CD4-positive, CD25-positive, alpha-beta regulatory T cell (primary cell): ENCODE measurements at places on chromosomes 3 and 15.

DNA sequence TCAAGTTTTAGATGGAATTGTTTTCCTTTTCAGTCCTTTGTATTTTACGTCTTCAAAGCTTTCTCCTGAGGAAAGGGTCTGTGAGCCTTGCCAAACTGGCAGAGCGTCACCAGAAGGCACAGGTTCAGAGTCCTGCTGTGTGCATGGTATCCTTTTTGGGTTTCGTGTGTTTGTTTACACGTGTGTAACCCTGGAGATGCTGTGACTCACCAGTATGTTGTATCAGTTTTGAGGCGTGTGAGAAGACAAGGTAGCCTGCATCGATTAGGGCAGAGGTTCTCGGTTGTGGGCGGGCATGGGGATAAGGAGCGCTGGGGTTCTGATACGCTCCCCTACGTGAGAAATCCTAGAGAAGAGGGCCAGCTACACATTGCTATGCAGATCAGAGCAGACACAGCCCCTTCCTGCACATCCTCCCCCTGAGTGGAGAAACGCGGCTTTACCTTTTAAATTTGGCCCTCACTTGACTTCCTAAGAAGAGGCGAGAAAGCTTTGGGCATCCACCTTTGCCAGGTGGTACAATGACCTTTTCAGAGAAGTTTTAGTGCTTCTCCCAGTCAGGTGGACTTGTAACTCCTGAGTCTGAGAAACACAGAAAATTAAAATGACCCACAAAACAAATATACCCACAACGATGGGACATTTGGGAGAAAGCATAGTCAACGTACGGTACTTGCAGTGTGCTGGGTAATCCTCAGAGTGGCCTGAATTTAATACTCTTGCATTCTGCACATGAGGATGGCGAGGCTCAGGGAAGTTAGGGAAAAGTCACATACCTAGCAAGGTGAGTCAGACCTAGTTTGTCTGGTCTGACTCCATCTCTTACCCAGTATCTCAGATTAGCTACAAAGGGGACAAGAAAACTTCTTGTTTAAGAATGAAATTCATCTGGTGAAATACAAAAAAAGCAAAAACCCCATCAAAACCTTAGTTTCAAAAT lies 38.1 kb downstream of the TRAK1 start:
- DNase-seq = no peak

- DNase-seq = no peak
Observed at GRCh38 chr15:79922512-79923078, 25.8 kb upstream of the MTHFS start.

DNA sequence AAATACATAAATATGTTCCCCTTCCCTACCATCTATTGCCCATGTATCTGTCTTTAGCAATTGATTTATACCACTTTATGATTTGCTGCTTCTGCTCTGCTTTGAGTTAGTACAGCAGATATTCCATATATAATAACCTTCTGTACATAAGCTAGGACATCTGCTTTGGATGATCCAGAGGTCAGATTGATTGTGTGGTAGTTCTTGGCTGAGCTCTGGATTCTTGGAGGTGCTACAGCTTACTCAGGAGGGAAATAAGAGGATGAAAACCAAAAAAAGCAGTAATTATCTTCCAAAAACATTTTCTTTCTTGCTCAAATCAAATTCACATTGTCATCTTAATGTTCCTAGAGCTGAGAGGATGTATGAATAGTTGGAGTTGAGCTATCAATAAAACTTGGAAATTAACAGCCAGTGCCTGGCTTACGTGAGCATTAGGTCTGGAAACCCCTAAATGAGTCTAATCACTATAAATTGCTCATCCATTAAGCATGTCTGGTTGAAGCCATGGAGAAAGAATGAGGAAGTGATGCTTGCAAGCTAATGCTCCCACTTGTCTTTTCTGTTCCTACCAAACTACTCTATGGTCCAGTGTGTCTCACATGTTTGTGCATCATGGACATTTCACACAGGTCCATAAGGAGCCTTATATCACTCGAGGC lies 36.3 kb upstream of the TMEM42 start:
- DNase-seq = no peak

GRCh38 chr3:46479696-46480095 lies 15.0 kb upstream of the LTF start:
- no peak for DNase-seq

DNA sequence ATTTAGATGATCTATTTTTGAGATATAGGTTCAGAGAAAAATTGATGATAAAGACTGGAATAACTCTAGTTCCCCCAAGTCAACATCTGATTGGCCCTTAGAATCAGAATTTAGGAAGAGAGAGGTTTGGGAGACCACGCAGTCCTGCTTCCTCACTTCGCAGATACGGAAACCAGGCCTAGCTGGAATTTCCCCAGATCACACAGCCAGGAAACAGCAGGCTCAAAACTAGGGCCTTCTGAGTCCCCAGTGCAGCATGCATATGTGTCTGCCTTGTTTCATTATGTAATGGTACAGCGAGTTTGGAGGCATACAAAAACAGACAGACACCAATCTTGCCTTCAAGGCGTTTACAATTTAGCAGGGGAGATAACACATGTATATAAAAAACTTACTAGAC lies 177.1 kb upstream of the ICE2 start:
- DNase-seq = no peak

- DNase-seq = no peak
Observed at GRCh38 chr15:48374472-48374871, 43.2 kb downstream of the DUT start.

- no peak for DNase-seq
Observed at GRCh38 chr3:130514681-130515080, 2.3 kb upstream of the COL6A6 start.

DNA sequence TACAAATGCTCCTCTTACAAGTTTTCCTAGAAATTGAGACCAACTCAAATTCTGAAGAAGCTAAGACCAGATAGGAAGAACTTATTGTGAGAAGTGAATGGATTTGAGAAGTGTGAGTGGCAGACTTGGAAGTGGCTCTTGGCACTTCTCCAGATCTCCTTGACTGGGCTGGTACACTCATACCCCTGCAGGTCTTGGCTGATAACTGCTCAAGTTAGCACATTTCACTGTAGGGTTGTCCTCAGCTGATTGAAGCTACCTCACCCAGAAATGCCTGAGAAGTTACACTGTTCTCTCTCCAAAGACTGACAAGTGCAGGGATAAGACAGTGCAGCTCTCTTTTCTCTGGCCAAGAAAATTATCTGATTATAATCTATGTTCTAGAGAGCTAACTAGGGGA lies 16.5 kb upstream of the CLDN1 start:
- DNase-seq = no peak

GRCh38 chr3:177080122-177080521 lies 117.2 kb downstream of the TBL1XR1 start:
- DNase-seq = no peak

DNA sequence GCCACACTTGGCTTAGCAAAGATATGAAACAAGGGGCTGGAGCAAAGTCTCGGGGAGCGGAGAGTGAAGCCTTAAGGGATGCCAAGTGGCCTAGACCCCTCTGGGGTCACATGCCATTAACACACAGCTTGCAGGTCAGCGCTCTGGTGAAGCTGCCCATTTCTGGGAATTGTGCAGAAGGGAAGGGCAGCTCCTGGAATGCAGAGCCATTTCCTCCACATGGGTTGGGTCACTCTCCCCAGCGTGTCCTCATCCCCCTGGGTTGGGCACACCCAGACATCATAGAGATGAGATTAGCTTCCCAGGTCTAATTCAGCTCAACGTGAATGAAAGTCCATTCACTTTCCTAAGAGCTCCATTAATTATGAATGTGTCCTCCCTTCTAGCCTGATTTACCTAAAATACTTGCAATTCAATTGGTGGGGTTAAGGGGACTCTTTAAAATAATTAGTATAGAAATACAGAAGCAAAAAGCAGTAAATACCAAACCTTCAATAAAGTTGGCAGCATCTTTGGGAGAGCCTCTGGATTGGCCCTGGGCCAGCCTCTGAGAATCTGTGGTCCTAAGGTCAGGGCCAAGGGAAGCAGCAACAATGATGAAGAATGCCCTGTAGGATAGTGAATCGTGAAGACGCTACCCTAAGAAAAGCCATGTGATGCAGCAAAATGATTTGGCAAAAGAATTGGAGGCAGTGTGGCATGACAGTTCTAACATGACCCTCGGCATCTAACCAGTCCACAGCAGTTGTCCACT lies 17.8 kb downstream of the MRAS start:
- DNase-seq = no peak
